T-helper 9 cell (primary cell): ENCODE measurements at places on chromosomes 1 and 21.

- no peak for DNase-seq
Measured at GRCh38 chr1:184351416-184351975, 35.3 kb upstream of the C1orf21 start.

DNA sequence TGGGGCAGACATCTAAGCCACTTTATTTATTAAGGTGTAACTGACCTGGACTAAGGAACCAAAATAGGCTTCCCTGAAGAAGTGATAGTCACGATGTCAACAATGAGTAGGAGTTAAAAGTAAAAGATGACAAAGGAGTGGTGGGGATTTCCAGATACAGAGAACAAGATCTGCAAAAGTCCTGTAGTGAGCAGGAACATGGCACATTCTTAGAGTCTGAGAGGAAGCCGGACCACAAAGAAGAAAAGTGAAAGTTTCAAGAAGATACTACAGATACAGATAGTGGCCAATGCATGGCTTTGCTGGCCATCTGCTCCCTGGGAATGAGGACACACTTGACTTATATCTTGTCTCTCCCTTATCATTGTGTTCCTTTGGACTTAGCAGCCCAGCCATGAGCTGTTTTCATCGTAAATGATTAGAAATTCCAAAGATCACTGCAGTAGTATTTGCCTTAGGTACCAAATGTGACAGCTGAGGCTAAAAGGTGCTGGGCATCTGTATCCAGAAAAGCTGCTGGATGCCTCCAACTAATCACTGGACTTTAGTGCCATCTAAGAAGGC is 302.4 kb upstream of the NR5A2 start:
- DNase-seq = no peak

GRCh38 chr1:233328142-233328921 is 808 bp downstream of the MAP3K21 start:
- peak; percentile 14 for DNase-seq

DNA sequence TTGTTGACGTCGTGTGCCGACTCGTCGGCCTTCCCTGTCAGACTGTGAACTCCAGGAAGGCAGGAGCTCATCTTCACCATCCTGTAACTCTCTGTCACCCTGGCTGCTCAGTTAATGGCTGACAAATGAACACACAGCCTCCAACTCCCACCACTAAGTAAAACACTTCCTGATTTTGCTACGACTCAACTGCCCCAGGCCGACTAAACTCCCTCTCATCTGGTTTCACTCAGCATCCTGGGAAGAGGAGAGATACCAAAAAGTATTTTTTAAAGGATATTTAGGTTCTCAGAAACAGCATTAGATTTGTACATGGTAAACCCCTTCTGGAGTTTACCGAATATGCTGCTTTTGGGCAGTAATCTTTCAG is 18.2 kb upstream of the LHX4 start:
- no peak for DNase-seq

GRCh38 chr1:157278383-157279137 is 140.4 kb upstream of the ETV3 start:
- no peak for DNase-seq

- no peak for DNase-seq
Measured at GRCh38 chr1:111193712-111194480, 6.5 kb downstream of the DENND2D start.

DNA sequence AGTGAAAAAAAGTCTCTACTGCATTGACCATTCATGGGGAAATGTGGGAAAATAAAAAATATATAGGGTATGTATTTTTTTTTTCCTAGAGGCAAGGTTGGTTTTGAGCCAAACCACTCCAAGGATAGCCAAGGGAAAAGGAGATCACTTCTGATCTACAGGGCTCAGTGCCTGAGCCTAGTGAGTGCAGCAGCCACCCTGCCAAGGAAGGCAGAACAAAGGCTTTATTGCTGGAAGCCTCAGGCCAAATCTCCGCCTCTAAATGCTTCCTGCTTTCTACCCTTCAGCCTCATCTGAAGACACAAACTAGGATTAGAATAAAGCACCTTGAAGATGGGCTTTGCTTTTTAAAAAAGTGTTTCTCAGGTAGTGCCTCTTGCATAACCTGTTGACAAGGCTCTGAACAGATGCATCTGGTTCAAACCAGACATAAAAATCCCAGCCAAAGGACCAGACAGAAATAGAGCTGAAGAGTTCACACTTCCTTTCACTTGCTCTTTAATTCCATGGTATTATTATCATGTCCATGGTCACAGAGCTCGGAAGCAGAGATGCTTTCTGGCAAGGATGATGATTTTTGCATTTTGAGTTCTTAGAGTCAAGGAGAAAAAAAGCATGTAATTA is 10.5 kb downstream of the C1orf115 start:
- no peak for DNase-seq

DNA sequence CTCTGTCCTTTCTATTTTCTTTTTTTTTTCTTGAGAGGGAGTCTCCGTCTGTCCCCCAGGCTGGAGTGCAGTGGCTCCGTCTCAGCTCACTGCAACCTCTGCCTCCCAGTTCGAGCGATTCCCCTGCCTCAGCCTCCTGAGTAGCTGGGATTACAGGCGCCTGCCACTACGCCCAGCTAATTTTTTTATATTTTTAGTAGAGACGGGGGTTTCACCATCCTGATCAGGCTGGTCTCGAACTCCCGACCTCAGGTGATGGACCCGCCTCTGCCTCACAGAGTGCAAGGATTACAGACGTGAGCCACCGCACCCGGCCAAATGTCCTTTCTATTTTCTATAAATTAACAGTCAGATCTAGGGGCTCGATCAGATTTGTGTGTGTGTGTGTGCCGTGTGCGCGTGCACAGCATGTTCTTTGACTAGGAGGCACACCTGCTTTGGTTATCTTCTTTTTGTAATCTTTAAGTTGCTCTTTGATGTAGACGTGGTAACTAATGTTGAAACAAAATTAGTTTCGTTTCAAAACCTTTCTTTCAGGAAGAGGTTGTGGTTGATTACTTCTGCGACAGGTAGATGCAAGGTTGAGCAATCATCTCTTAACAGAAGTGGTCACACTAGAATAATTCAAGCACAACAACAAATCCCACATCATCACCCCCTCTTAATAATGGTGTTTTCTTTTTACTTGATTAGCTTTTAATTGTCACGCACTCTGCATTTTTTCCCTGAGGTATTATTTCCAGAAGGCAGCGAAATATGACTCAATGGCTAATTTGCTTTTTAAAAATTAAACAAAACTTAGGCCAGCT is 779 bp upstream of the DEGS1 start:
- peak; percentile 50 for DNase-seq

GRCh38 chr1:8985915-8986813 is 40.1 kb downstream of the SLC2A7 start:
- DNase-seq = no peak

GRCh38 chr1:18597160-18598042 is 33.2 kb upstream of the PAX7 start:
- DNase-seq = peak; percentile 22

DNA sequence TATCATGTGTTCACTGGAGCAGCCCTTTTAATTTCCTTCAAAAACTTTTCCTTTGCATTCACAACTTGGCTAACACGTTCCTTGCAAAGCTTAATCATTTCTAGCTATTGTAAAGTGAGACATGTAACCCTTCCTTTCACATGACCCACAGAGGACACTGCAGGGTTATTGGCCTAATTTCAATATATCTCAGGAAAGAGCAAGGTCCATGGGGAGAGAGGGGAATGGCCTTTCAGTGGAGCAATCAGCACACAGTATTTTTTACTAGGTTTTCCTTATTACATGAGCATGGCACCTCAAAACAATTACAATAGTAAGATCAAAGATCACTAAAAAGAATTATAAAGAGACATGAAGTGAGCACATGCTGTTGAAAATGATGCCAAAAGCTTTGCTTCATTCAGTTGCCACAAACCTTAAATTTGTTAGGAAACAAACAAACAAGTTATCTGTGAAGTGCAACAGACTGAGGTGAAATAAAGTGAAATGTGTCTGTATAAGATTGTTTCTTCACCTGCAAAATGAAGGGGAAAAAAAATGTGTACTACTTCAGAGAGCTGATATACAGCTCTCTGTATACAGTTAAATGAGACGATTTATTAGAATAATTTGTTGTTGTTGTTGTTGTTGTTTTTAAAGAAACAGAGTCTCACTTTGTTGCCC is 61.5 kb downstream of the EIF4G3 start:
- DNase-seq = no peak

- DNase-seq = no peak
Measured at GRCh38 chr1:229204921-229205777, 65.8 kb upstream of the RAB4A start.

DNA sequence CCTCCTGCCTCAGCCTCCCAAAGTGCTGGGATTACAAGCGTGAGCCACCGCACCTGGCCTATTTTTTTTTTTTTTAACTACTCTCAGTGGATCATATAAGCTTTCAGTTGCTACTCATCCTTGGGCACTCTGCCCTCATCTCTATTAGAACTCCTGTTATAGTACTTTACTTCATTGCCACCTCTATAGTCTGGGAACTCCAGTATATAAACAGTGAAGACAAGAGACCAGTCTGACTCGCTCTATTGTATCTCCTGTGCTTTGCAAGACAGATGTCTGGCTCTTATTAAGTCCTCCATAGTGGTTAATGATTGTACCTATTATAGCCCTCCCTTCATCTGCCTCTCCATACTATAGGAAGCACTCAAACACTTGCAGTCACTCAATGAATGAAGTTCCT is 15.1 kb downstream of the KHDRBS1 start:
- no peak for DNase-seq

- no peak for DNase-seq
Measured at GRCh38 chr1:234386122-234386521, 12.9 kb downstream of the COA6 start.

DNA sequence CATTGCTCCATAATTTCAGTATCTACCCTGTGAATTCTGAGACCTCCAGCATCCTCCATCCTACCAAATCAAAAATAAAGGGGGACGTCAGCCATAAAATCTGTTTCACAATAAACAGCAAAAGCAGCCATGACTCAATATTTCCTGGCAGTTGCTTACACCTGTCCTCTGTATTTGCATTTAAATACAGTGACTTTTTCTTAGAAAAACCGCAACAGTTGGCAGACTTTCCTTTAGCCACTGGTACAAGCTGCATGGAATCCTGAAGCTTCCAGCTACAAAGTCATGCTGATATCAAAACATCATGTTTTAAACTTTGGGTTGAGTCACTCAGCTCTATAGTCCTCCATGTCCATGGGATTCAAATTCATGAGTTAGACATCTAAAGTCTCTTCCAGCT is 278.0 kb upstream of the KAZN start:
- no peak for DNase-seq
